ENCODE measurements at places on chromosomes 6 and 20. TPM values are rescaled to one million over a fixed set of nuclear protein-coding genes. Genes with fewer than 3 reads are reported as not detected.

Gene HDGFL1
- polyA plus RNA-seq = not detected

Gene MOG
- polyA plus RNA-seq = not detected

Gene SRSF6
- polyA plus RNA-seq = 61.9 TPM

Gene C6orf15
- polyA plus RNA-seq = not detected

Gene ID1
- polyA plus RNA-seq = 182 TPM

Gene HSPA1L
- 0.35 TPM for polyA plus RNA-seq

Gene C20orf144
- polyA plus RNA-seq = 0.05 TPM

Gene GLP1R
- not detected for polyA plus RNA-seq

Gene COL20A1
- not detected for polyA plus RNA-seq

Gene RTEL1
- polyA plus RNA-seq = 20.6 TPM

Gene HSPA12B
- polyA plus RNA-seq = 3.6 TPM

Gene LY86
- polyA plus RNA-seq = not detected

Gene CNR1
- not detected for polyA plus RNA-seq

Gene HLA-DMA
- 7.7 TPM for polyA plus RNA-seq

Gene SOBP
- polyA plus RNA-seq = 0.30 TPM

Gene E2F1
- polyA plus RNA-seq = 22.3 TPM

Gene TMEM151B
- 0.05 TPM for polyA plus RNA-seq

Gene VWA7
- 0.11 TPM for polyA plus RNA-seq

Gene TMEM170B
- polyA plus RNA-seq = 0.92 TPM

Gene RCAN2
- polyA plus RNA-seq = 0.07 TPM

Gene TBC1D32
- polyA plus RNA-seq = 2.5 TPM

Gene CLIC5
- not detected for polyA plus RNA-seq

Gene ULBP2
- 22.8 TPM for polyA plus RNA-seq

Gene TNF
- polyA plus RNA-seq = not detected

Gene CFAP61
- polyA plus RNA-seq = not detected

Gene CST4
- polyA plus RNA-seq = not detected

Gene ENPP4
- polyA plus RNA-seq = 1.5 TPM

Gene CRISP1
- polyA plus RNA-seq = not detected

Gene GSTA1
- polyA plus RNA-seq = not detected

Gene PSORS1C2
- not detected for polyA plus RNA-seq

Gene TRAPPC3L
- polyA plus RNA-seq = not detected

Gene AVP
- not detected for polyA plus RNA-seq

Gene PGC
- not detected for polyA plus RNA-seq

Gene MYCT1
- 103 TPM for polyA plus RNA-seq

Gene ANGPT4
- polyA plus RNA-seq = not detected

Gene EPM2A
- 3.1 TPM for polyA plus RNA-seq

Gene MAPK14
- 26.6 TPM for polyA plus RNA-seq

Gene OLIG3
- polyA plus RNA-seq = not detected
